Stimulated activated CD4-positive, alpha-beta T cell treated with anti-CD3 and anti-CD28 coated beads, Interleukin-1b, Interleukin-23, amount 100 ng/mL, for 4 hours (primary cell): ENCODE measurements at places on chromosomes 1 and 21.

GRCh38 chr1:238552271-238552670 lies 661.5 kb upstream of the ZP4 start:
- DNase-seq: no peak

DNA sequence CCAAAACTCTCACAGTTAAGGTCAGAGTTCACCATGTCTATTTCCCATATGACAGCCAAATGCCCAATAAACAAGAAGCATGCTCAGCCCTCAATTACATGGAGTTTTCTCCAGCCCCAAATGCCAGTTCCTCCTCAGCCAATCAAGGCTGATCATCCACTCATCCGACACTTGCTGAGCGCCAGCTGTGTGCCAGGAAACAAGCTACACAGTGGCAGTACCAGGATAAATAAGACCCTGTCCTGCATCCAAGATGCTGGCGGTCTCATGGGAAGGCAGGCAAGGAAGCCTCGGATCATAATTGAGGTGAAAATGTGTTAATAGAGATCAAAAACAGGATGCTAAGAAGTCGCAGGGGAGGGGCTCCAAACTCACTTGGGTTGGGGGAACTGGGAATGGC lies 7.7 kb downstream of the ZBTB17 start:
- DNase-seq: no peak

GRCh38 chr1:109783436-109783835 lies 19.7 kb upstream of the EPS8L3 start:
- DNase-seq: no peak

DNA sequence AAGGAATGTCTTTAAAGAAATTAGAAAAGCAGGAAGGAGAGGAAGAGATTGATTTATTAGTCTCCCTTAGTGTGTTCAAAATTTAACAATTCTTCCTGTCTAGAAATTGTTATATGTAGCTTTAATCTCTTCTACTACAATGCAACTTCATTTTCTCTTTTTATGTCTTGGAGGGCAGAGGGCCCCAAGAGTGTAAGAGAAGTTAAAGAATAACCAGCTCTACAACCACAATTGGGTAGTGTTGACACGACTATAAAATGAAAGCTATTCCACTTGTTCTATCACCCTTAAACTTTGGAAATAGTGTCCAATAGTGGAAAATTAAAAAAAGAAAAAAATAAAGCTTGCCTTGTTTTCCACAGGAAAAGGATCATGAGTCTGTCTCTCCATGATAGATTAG lies 82.6 kb upstream of the DPYD start:
- no peak for DNase-seq

- no peak for DNase-seq
Observed at GRCh38 chr1:223820515-223820858, 25.3 kb downstream of the TP53BP2 start.

- DNase-seq: no peak
Observed at GRCh38 chr1:89627596-89627962, 5.3 kb upstream of the LRRC8C start.

- DNase-seq: no peak
Observed at GRCh38 chr1:217506878-217507277, 124.0 kb downstream of the GPATCH2 start.

GRCh38 chr1:39789571-39790110 lies 976 bp upstream of the BMP8B start:
- no peak for DNase-seq

GRCh38 chr1:40693425-40693824 lies 1.9 kb downstream of the NFYC start:
- DNase-seq: no peak

DNA sequence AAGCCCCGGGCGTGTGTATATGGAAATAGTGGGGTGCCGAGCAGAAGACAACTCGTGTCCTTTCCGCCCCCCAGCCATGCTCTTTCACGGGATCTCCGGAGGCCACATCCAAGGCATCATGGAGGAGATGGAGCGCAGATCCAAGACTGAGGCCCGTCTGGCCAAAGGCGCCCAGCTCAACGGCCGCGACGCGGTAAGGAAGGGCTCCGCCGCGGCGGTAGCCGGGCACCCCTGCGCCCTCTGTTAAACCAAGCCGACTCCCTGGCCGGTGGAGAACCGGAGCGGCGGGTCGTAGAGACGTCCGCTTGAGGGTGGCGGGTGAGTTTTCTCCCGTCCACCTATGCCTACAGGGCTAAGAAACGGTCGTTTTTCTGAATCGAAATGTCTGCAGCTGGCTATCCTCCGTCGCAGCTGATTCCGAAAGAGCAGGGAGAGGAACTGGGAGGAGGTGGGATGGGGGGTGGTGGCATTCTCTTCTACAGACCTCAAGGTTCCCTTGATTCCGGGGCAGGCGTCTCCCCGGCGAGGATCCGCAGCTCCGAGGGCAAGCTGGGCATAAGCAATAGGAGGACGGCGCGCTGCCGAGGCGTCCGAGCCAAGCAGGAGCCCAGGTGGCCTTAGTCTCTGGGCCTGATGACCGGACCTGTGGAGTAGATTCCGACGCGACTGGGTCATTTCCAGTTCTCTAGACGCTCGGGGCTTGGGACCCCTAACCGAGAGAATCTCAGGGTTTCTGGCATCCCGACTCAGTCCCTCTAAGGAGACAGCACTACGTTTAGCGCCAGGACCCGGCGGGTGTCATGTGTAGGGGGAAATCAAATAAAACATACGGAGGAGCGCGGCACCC lies 856 bp downstream of the LHX9 start:
- no peak for DNase-seq

GRCh38 chr1:89578151-89578550 lies 53.5 kb downstream of the LRRC8B start:
- DNase-seq: no peak

GRCh38 chr1:24100945-24101737 lies 10.8 kb downstream of the MYOM3 start:
- DNase-seq: no peak

- DNase-seq: no peak
Observed at GRCh38 chr1:155598842-155599331, 11.1 kb upstream of the MSTO1 start.

DNA sequence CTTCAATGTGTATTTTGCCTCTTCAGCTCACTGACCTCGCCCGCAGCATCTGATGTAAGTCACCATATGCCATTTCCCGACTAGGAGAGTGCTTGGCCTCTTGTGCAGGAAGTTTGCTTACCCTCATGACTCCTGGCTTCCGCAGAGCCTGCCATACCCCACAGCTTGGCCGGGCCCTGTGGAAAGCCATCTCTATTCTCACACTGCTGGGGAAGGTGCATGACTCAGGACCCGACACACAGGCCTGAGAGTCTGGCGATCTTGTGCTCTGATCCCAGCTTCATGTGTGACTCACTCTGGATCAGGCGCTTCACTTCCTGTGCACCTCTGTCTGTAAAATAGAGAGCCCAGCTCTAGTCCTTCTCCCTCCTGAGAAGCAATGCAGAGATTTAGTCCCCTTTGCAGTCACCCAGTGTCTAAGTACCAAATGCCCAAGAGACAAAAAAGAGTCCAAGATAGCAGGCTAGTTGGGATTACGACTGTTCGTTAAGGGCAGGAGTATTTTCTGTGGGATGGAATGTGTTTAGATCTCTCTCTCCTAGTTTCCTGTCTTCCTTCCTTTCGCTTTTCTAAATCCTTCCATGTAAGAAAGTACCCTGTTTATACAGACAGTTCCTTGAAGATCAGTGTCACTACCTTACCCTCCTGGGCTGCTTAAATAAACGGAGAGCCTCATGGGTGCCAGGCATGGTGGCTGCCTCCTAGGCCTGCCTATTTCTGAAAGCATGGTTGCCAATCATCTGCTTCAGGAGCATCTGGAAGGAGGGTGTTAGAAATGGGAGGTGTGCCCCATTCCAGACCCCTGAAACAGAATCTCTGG lies 62.8 kb upstream of the KIF26B start:
- DNase-seq: no peak

GRCh38 chr1:54624466-54625464 lies 1.4 kb upstream of the FAM151A start:
- DNase-seq: no peak

DNA sequence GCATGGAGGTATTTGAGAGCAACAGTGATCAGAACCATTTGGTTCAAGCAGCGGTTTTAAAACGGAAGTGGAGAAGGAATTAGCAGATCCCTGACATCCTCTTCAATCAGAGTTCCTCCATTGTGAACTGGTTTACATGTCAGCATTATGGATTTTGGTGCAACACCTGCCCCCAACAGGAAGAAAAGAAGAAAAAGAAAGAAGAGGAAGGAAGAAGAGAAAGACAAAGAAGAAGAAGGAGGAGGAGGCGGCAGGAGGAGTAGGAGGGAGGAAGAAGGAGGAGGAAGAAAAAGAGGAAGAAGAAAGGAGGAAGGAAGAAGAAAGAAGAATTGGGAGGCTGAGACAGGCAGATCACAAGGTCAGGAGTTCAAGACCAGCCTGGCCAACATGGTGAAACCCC lies 17.4 kb downstream of the NDUFS5 start:
- DNase-seq: no peak

GRCh38 chr21:15730484-15731242 lies 881 bp downstream of the USP25 start:
- no peak for DNase-seq

DNA sequence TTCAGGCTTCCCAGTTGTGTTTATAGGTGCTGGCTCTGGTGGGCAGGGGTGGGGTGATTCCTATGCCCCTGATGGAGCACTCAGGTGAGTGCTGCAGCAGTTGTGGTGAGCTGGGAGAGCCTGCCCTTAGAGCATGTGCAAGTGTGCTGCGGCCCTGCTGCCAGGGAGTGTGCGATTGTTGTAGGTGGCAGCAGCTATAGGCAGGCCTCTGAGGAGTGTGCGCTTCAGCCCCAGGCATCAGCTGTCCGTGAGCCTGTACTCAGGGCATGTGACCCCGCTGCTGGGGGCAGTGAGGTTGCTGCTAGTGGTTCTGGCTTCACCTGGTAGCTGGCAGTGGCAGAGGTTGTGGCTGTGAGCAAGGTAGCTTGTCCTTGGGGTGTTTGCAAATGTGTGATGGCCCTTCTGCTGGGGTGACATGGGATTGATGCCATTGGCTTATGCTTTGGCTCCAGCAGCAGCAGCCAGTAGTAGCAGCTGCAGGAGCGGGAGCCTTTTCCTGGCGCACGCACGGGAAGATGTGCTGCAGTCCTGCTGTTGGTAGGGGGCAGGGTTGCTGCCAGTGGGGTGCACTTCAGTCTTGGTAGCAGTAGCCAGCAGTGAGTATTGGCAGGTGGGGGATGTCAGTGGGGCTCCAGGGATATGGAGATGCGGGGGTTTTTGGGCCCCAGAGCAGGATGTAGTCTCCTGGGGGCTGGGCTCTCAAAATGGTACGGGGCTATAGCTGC lies 37.7 kb downstream of the SYCP1 start:
- DNase-seq: no peak

DNA sequence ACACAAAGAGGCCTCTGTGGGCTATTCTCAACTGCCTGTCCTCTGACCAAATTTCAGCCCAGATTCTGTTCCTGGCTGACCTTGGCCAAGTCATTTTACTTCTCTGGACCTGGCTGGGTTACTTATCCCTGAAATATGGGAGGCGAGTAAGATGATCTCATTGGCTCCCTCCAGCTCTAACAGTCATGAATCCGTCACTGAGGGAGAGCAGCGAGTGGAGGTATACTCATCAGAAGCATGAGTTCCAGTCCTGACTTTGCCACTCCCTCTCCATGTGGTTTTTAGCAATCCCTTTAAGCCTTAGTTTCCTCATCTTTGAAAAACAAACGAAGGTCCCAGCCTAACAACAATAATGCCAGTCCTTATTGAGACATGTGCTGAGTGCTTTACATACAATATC lies 63.5 kb downstream of the CCDC185 start:
- no peak for DNase-seq

GRCh38 chr1:229882621-229883020 lies 184.4 kb upstream of the GALNT2 start:
- no peak for DNase-seq

DNA sequence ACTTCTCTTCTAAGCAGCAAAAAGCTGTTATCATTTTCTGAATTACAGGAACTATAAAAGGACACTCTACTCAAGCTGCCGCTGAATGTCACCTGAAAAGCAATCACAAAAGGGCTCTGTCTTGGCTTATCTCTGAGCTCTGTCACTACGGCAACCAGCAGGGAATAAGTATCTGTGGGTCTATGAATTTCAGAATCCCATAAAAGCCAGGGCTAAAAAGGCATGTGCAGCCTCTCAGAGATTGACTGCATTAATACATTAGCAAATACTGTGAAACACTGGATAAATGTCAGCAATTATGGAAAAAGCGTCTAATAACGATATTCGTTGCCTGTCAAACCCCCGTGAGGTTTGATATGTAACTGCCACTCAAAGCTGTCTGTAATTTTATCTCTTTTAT lies 210.2 kb upstream of the DMRTA2 start:
- no peak for DNase-seq

GRCh38 chr1:202439308-202439707 lies 90.8 kb downstream of the PPP1R12B start:
- no peak for DNase-seq

GRCh38 chr1:192506741-192507155 lies 68.8 kb upstream of the RGS1 start:
- DNase-seq: no peak

DNA sequence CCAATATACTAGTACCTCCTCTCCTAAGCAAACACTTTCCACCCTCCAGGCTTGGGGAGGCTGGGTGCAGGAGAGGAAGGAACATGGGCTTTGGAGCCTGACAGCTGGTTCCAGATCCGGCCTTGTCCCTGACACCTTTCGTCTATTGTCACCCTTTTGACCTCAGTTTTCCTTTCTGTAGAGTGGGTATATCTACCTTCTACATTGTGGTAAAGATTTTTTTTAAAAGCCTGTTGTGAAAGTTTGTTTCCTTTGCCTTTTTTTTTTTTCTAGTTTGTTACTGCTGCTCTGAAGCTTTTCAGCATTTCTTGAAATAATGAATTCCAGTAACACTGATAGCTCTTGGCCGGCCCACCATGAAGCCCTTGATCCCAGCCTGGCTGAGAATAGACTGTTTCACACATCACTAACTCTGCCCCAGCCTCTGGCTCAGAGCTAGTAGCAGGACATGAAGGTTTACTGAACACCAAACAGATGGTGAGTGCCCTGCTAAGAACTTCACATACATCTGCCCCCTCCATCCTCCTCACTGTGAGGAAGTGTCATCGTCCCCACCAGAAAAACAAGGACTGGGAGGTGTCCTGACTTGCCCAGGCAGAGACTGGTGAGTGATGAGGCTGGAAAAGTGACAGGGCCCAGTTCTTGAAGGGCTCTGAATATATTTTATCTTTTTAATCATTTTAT lies 33.0 kb upstream of the ID3 start:
- DNase-seq: no peak

DNA sequence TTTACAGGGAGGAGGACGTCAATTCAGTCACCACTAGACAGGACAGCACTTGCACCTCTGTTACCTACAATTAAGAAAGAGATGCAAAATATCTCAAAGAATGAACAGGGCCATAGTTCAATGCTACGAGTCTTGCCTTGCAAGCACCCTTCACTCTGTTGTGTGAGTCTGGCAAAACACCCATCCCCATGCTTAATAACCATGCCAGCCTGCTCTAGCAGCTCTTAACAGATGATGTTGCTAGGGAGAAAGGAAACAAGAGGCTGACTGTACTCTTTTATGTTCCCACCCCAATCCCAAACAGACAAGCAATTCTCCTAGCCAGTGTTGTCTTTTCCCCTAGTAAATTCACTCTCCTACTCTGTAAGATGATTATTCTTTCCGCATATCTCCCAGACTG lies 5.3 kb downstream of the CBR1 start:
- DNase-seq: no peak
